SW 1271 (cell line): ENCODE measurements at places on chromosomes 7 and 10.

GRCh38 chr10:49353895-49354566, 41.9 kb downstream of the DRGX start:
- no peak for DNase-seq

DNA sequence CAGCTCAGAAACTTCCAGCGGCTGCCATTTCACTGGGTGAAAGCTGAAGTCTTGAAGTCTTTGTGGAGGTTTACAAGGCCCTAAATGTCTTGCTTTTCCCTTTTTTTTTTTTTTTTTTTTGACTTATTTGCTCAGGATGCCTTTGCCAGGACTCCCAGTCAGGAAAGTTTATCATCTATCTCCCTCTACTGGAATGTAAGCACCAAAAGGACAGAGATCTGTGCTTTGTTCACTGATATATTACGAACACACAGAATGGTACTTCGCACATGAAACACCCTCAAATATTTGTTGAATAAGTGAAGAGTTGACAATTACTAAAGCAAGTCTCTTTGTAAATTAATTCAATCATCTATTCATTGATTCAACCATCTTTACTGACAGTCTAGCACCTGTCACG, 23.2 kb downstream of the ABCB4 start:
- no peak for DNase-seq

DNA sequence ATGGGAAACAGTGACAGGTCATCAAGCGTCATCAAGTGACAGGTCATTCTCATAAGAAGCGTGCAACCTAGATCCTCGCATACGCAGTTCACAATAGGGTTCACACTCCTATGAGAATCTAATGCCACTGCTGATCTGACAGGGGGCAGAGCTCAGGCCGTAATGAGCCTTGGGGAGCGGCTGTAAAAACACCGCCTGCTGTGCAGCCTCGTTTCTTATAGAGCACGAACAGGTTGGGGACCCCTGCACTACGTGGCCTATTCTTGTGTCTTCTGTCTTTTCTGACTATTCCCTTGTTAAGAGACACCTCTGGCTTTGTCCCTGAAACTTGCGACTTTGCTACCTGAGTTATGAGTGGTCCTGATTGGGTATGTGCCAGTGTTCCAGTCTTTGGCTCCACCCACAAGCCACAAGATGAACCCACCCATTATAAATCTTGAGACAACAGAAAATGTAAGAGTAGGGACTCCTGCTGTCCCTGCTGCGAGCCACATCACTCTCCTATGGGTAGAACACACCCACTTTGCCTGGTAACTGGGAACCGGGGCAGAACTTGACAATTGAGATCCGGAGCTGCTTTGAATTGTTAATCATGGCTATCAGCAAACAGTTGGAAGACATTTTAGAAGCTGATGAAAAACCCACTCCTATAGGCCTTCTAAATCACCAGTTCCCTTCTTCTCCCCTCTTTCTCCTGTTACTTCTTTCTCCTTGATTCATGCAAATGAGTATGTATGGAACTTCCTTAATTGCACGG, 55.8 kb upstream of the EXOC4 start:
- DNase-seq, result no peak

GRCh38 chr10:73837072-73837471, 25.7 kb upstream of the NDST2 start:
- DNase-seq, result no peak

DNA sequence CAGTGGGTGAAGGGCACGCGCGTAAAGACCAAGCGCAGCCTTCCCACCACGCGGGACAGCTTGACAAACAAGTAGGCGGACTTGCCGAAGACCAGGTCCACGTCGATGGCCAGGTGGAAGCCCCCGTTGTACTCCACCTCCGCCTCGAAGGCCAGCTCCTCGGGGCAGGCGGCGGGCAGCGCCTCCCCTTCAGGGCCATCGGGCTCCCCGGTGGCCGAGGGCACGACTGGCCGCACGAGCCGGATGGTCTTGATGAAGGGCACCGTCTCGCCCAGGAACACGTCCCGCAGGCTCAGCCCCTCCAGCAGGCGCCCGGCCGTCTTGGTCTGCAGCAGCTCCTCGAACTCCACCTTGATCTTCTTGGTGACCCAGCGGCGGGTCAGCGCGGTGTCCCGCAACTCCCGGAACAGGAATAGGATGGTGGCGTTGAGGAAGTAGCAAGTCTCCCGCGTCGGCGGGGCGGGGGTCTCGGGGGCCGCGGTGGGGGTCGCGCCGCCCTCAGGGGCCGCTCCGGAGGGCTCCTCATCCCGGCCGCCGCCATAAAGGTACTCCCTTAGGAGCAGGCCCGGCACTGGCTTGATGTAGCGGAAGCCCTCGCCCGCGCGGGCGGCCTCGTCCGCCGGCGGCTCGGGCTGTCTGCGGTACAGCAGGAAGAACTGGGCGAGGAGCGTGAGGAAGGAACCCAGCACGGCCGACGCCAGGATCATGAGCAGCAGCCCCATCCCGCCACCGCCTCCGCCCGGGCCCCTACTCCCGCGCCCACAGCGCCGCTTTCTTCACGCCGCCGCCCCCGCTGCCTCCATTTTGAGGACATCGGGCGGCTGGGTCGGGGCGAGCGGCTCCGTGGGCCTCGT, 507 bp downstream of the PDZD8 start:
- peak; percentile 12 for DNase-seq

GRCh38 chr7:7129381-7129780, 53.0 kb upstream of the C1GALT1 start:
- DNase-seq, result no peak

- no peak for DNase-seq
Measured at GRCh38 chr10:132281915-132282666, 25.7 kb downstream of the STK32C start.

DNA sequence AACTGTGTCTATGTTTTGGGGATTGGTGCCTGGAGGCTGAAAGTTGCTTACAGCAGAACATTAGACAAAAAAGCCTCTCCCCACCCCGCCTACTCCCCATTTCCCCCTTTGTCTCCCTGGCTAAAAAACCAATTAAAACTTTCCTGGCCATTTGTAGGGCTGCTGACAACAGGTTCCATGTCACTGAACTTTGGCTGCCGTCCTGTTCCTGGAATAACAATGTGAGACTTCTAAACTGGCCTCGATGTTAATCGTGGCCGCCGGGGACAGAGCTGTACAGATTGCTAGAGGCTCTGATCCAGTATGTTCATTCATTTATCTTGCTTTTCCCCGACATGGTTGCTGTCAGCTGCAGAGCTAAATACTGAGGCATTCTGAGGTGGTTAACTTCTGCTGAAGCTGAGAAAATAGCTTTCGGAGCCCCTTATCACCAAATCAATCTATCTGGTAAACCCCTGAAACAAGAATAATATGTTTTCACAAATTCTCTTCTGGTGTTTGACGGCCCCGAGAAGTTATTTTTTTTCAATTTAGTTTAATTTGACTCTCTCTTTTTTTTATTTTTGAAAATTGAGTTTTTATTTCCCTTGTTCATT, 271.6 kb downstream of the GFRA1 start:
- DNase-seq, result no peak

DNA sequence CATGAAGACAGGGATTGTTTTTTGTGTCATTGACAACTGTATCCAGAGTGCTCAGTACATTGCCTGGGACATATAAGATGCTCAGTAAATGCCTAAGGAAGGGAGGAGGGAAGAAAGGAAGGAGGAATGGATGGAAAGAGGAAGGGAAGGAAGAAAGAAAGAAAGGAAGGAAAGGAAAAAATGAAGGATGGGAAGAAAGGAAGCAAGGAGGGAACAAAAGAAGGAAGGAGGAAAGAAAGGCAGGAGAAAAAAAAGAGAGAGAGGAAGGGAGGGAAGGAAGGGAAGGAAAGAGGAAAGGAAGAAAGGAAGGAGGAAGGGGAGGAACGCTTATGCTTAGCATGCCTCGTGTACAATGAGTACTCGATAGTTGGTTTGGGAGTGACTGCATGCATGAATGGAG, 514.7 kb downstream of the RPS24 start:
- DNase-seq, result no peak

DNA sequence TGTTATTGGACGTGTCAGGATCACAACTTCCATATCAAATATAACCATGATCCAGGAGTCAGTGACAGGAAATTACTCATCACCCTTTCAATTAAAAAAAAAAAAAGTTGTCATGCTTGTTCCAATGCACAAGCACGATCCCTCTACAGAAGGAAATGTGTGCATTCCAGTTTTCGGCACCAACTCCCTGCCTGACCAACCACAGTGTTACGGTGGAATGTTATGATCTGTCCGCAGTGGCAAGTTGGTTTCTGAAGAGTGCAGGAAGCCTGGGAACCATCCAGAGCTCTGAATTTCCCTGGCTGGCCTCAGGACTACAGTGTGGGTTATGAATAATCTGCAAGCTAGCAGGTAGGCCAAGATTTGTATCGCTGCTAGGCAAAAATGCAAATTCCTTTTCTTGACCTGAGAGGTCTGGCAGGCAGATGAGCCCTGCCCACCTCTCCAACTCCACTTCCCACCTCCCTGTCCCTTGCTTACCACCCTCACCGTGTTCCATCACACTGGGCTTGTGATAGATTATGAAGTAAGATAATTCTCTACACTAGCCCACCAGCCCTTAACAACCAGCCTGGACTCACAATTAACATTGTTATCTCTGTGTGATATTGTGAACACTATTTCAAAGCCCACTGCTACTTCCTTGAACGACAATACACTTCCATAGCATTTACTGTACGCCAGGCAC, 20.4 kb downstream of the FRMPD2 start:
- DNase-seq, result peak; percentile 37

DNA sequence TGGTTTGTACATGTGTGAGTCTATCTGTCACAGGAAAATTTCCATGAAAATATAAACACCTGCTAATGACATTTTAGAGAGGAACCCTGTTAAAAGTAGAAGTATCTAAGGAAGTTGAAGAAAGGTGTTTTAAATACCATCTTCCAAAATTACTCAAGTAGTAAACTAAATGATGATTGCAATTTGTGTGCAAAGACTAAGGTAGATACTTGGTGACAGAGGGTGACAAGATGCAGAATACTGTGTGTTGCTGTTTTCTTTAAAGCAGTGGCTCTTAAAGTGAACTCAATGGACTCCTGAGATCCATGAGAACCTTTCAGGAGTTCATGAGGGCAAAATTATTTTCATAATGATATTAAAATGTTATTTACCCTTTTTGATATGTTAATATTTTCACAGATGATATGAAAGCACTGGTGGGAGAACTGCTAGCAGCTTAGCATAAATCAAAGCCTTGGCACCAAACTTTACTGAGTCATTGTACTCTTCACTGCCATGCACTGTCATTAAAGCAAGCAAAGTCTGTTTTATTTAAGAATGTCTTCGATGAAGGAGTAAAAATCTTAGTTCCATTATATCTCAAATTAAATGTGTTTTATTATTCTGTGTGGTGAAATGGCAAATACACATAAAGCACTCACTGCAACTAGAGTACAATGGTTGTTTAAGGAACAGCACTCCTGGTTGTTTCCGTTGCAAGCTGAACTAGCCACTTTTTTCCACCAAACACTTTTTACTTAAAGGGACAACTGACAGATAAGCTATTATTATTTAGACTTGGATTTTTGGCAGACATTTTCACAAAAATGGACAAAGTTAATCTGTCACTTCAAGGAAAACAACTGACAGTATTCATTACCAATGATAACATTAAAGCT, 133.7 kb downstream of the LRRN3 start:
- no peak for DNase-seq

DNA sequence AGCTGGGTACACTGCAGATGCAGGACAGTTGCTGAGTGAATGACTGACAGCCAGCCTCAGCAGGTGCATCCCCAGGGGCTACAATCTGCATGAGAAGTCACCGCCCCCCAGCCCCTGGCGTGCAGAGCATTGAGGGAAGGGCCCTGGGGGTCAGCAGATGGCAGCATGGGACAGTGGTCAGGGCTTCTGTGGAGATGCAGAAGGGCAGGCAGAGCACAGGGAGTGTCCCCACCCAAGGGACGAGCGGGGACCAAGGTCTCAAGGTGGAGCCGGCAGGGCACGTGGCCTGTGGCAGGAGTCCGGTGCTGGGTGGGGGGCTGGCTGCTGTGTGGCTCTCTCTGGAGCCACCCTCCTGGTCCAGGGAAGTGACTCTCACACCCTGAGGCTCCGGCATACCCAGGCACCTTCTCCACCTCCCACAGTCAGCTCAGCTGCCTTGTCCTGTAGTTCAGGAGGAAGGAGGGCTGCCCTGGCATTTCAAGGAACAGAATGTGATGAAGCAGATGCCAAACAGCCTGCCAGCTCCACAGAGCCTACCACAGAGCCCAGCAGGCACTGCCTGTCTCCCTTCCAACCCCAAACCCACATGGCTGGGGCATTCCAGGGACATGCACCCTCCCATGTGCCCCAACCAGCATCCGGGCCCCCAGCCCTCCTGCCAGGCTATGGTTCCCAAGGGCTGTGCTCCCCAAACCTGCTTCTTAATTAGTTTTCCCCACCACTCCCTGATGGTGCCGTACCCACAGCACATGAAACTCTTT, 114.5 kb downstream of the TMEM130 start:
- DNase-seq, result no peak

- no peak for DNase-seq
Measured at GRCh38 chr10:75771606-75772005, 340.2 kb downstream of the LRMDA start.

- no peak for DNase-seq
Measured at GRCh38 chr10:61301575-61301974, 151.6 kb downstream of the TMEM26 start.

DNA sequence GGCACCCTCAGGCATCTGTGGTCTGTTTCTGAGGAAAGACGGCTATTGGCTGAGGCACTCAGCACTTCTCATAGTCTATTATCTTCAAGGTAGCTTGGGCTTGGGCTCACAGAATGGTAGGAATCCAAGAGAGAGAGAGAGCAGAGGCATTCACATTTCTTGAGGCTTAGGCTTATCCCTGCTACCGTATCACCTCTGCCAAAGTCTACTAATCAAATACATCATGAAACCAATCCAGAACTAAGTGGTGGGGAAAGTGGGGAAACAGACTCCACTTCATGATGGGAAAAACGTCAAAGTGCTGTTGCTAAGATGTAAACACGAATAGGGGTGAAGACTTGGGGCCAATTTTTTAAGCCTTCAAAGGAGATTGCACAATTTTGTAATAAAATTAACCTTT, 271.1 kb upstream of the SEMA3D start:
- DNase-seq, result no peak

DNA sequence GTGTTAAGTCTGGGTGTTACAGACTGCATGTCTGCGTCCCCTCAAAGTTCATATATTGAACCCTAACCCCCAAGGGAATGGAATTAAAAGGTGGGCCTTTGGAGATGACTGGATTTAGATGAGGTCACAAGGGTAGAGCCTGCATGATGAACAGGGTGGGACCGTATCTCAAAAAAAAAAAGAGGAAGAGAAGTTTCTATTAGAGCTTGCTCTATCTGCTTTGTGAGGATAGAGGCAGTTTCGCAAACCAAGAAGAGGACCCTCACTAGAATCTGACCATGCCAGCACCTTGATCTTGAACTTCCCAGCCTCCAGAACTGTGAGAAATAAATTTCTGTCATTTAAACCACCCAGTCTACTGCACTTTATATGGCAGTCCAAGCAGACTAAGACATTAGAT, 1.4 kb downstream of the KIN start:
- no peak for DNase-seq

GRCh38 chr7:106640368-106641141, 20.4 kb downstream of the CCDC71L start:
- DNase-seq, result no peak

DNA sequence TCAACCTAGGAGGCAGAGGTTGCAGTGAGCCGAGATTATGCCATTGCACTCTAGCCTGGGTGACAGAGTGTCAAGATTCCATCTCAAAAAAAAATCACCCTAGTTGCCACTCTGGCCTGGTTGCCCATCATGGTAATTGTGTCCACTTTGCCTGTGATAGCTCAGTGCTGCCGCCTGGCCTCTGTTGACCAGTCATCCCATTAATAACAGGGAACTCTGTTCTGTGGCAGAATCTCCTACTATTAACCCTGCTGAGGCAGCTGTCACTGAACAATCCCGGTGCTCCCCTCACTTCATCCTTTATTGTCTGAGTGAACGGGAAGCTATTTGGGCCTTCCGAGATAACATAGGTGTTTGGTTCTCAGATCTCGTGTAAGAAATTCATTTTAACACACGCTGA, 14.6 kb downstream of the ZNF3 start:
- DNase-seq, result no peak
